ENCODE measurements at places on chromosomes 5 and 9.

GRCh38 chr5:133851521-133851920 lies 116.9 kb downstream of the C5orf15 start:
- DNase-seq = no peak

GRCh38 chr5:34858790-34859189 lies 19.8 kb downstream of the TTC23L start:
- no peak for DNase-seq

DNA sequence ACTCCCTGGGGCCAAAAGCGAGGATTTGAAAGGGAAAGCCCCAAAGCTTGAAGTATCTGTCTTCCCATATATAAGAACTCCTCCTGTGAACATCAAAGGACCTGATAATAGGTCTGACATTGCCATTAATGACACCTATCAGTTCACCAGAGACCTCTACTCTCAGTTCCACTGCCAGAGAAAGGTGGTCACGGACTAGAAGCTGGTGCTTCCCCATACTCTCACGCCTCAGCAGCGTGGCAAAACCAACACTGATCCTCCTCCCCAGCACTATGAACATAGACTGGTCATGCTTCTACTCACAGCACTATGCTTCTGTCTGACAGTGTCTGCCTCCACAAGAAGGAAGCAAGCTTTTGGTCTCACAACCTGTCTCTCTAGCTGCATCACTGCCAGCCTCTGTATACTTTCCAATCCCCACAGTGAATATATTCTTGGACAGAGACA lies 37.9 kb downstream of the NRG2 start:
- no peak for DNase-seq

DNA sequence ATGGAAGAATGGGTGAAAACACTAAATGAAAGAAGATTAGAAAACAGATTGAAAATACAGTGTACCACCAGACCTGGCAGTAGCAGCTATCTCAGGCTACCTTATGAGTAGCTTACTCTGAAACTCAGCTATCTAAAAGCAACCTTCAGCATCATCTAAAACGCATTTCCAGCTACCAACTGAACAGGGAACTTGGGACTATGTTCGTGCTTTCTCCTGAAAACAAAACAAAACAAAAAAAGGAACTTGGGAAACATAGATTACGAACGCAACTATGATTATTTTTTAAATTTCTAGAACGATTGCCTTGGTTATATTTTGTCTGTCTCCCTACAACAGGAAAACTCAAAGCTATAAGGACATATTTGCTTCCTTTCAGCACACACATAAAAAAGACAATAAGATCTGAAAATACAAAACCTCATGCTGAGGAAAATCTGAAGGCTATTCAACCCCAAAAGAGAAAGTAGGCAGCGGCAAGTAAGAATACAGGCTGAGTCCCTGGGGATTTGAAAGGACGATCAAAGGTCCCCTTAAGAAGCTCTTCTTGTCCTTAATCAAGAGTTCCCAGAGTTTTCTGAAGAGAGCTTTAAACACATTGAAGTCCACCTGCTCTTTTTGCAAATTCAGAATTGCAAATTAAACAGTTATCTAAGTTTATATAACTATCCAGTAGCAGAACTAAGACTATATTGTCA lies 53.4 kb downstream of the OR2K2 start:
- DNase-seq = no peak

GRCh38 chr5:2848619-2849018 lies 97.1 kb upstream of the IRX2 start:
- no peak for DNase-seq

DNA sequence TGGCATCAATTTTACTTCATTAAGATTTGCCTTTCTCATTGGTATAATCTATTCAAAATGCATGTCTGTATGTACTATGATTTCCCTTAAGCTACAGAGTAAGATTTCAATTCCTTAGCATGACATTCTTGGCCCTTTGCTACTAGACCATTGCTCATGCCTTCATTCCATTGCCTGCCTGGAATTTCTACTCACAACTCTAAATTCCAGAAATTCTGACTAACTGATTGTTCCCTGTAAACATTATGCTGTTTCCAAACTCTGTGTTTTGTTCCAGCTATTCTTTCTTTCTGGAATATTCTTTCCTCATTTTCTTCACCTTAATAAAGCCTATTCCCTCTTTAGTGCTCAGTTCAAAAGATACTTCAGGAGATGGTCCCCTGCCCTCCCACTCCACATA lies 568.8 kb upstream of the SEMA6A start:
- DNase-seq = no peak

GRCh38 chr9:76943054-76943453 lies 37.1 kb upstream of the PRUNE2 start:
- DNase-seq = no peak

- no peak for DNase-seq
These were observed 84.4 kb upstream of the SPIN1 start for GRCh38 chr9:88303721-88304451.

DNA sequence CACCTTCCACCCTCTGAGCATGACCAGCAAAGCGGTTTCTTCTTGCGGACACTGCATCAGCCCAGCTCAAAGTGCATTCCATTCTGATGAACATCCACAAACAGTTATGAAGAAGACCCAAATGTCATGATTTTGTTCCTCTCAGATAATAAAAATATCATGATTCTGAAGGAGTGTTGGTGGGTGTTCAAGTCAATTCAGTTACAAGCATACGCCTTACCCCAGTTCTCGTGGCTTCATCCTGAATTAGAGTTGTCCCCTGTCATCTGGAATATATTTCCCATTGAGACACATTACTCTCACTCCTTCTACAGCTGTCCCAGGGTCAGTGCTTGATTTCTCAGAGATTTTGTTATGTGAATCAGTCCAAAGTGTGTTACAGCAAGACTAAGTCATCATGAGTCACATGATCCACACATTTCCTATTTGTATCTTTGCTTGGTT lies 325.4 kb downstream of the RFX3 start:
- no peak for DNase-seq

DNA sequence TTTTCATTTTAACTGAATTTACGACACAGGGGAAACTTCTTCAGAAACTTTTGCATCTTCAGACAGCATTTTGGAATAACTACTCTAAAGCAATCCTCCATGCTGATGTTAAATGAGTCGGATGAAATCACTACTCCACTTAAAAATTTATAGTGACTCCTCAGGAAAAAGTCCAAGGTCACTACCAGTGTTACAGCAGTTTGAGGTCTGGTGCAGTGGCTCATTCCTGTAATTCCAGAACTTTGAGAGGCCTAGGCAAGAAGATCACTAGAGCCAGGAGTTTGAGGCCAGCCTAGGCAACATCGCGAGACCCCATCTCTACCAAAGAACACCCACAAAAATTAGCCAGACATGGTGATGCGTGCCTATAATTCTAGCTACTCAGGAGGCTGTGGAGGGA lies 5.9 kb upstream of the GAS1 start:
- no peak for DNase-seq

DNA sequence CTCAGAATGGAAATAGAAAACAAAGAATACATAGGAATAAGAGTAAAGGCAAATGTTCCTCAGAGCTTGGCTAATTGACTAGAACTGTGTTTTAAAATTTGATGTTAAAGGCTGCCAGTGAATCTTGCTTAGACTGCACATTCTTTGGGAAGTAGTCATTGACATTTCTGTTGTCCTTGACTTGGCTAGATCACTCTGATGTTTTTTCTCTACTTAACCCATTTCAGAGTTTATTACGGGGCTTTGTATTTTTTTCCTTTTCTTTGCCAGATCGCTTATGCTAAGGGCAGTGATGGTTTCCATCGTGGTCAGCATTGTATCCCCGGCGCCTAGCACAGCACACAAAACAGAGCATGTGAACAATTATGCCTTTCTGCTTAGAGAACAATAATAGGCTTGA lies 1126.7 kb upstream of the CDH9 start:
- no peak for DNase-seq

- DNase-seq = no peak
These were observed 105.1 kb downstream of the EHMT1 start for GRCh38 chr9:137723783-137724445.

- DNase-seq = peak; percentile 75
These were observed 6.1 kb upstream of the RNF183 start for GRCh38 chr9:113309204-113309813.

GRCh38 chr9:122015170-122015821 lies 77.8 kb downstream of the TTLL11 start:
- DNase-seq = no peak

DNA sequence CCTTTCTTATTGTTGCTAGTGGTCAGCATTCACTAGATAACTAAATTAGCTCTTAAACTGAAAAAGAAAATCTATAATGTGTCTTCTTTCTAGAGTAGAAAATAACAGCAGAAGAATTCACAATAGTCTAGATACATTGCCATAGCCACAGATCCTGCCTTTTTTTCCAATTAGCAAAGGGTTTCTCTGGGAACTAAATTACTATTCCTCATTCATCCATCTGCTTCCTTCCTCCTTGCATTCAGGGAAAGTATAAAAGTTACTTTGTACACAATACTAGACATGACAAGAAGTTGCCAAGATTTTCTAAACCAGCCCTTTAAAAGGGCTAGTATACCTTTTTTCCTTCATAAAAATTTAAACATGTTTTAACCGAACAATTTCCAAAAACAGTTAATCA lies 21.2 kb upstream of the WDR41 start:
- no peak for DNase-seq

- no peak for DNase-seq
These were observed 449.2 kb upstream of the ACTBL2 start for GRCh38 chr5:57931807-57932206.

GRCh38 chr5:96031811-96032261 lies 70.2 kb upstream of the ELL2 start:
- no peak for DNase-seq

DNA sequence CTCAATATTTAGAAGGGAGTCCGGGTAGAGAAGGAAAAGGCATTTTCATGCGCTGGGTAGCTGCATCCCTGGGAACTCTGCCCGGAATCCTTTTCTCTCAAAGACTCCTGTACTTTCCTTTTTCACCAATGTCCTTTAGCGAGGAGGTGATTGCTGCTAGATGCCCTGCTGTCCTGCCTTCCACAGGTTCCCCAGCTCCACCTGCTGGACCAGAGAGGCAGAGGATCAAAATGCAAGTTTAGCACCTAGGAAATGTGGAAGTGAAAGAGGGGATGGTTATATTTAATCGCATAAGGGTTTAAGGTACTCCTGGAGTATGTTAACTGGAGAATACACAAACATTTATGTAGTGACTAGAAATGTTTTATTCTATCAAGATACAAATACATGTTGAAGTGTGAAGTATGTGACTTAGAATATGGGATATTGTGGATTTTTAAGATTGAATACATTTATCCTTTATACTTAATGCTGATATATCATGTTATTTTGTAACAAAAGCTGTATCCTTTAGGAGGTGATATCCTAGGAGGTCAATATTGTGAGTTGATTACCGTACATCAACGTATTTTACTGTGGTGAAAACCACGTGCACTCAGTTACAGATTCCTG lies 145.7 kb downstream of the ARHGAP26 start:
- DNase-seq = peak; percentile 26

DNA sequence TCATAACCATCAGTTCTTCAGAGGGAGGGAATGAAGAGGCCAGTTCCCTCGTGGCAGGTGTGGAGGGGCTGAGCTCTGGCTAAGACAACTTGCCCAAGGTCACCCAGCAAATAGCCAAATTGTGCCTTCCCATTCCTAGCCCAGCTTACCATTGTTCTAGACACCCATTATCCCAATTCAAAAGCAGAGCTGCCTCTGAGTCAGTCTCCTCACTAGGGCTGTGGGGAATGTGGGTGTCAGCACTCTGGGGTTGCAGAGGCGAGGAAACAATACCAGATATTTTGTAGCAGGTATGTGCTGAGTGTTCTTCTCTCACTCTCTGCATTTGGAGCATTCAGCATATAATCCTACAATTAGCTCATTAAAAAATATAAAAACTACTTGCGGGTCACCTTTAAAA lies 270.8 kb downstream of the PSAT1 start:
- no peak for DNase-seq

GRCh38 chr5:141876628-141877355 lies 1.4 kb downstream of the PCDH1 start:
- DNase-seq = no peak

GRCh38 chr9:136526625-136527066 lies 19.2 kb downstream of the NOTCH1 start:
- DNase-seq = no peak

DNA sequence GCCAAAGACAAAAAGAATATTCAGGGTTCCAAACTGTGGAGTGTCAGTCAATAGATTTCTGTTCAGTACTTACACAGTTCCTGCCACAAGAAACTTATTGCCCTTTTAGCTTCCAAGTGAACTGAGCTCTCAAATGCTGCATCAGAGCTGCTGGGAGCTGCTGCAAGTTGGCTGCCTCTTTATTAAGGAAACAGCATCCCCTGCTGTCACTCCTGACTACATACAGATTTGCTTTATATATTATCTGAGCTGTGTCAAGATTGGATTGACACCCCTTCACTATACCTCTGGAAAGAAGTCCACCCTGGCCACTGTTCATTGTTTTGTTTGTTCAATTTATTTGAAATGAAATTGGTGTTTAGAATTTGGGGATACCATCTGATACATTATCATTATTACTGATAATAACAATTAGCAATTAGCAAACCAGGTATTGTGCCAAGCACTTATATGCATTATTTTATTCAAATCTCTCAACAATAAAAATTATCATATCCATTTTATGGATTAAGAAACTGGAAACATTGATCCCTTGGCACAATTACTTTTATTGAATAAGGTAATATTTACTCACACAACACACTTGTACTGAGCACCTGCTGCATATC lies 16.4 kb upstream of the C5orf58 start:
- DNase-seq = peak; percentile 24

- no peak for DNase-seq
These were observed 1.6 kb downstream of the ZNF462 start for GRCh38 chr9:106864373-106865143.

GRCh38 chr9:136299116-136299515 lies 4.8 kb downstream of the CCDC187 start:
- DNase-seq = no peak

DNA sequence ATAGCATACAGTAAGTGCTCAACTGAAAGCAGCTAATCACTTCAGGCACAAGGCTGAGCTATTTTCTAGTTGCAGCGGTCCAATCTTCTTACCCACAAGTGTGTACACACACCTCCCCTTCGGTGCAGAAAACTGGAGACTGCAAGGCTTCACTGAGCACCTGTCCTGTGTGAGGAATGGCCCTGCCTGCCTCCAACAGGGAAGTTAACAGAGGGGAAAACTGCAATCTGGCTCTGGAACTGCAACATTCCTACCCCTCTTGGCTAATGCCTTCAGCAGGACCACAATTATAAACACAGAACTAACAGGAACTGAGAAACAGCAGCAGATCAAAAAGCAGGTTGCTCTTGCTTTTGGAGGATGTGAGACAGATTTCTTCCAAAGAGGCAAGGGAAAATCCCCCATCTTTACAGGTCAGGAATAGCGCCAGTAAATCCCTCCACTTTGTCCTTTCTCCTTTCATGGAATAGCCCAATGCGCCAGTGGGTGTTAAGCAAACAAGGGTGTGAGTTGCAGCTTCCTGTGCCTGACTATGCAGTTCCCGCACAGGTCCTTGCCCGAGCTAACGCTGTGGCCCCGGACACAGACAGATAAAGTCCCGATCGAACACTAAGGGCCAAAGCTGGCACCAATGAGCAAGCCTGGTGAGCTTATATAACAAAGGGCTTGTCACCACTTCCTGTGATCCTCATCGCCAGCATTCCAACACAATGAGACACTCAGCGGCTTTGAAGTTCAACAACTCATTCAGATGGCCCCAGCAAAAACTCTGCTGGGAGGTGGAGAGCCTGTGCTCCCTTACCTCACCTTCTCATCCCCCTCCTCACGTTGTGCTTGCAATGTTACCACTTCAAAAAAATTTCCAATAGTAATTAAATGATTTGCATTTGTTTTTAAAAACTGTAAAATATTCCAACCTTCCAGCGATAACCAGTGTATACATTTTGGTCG lies 21.5 kb downstream of the SHB start:
- DNase-seq = no peak

- no peak for DNase-seq
These were observed 24.3 kb upstream of the CPLX2 start for GRCh38 chr5:175847061-175847460.
